ENCODE measurements at places on chromosomes 12 and 14. TPM values are rescaled to one million over a fixed set of nuclear protein-coding genes. Genes with fewer than 3 reads are reported as not detected.

PPM1H gene
- total RNA-seq, result 3.0 TPM

DNA sequence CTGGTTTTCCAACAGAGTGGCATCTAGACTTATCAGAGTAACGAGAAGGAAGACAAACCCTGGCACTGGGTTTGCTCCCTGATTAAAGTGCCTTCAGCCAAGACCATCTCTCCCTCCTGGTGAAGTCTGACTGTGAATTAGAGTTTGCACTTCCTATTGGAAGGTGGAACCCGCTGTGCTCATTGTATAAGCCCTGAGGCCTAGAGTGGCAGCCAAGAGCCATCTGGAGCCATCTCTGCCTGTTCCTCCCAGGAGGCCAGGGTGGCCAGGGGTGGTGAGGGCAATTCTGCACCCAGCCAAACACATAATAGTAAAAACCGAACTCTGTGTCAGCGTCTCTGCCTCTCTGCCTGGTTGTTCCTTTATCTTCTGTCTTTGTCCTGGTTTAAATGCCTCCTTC, 25.0 kb downstream of the MFAP5 start:
- DNase-seq, result no peak

DNA sequence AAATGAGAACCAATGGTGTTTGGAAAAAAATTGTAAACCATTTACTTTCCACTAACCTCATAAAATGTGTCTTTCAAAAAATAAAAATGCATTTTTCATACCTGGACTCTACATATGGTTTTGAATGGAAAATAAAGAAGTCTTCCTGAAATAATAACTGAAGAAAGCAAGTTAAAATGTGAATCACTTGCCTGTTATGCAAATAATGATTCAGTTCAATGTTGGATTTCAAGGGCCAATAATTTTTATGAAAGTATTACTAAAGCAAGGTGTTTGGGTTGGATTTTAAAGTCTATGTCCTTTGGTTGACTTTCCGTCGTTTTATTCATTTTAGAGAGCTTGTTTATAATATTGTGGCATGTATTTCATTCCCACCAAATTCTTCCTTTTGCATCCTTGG, 138.7 kb downstream of the CCDC91 start:
- DNase-seq, result no peak

DNA sequence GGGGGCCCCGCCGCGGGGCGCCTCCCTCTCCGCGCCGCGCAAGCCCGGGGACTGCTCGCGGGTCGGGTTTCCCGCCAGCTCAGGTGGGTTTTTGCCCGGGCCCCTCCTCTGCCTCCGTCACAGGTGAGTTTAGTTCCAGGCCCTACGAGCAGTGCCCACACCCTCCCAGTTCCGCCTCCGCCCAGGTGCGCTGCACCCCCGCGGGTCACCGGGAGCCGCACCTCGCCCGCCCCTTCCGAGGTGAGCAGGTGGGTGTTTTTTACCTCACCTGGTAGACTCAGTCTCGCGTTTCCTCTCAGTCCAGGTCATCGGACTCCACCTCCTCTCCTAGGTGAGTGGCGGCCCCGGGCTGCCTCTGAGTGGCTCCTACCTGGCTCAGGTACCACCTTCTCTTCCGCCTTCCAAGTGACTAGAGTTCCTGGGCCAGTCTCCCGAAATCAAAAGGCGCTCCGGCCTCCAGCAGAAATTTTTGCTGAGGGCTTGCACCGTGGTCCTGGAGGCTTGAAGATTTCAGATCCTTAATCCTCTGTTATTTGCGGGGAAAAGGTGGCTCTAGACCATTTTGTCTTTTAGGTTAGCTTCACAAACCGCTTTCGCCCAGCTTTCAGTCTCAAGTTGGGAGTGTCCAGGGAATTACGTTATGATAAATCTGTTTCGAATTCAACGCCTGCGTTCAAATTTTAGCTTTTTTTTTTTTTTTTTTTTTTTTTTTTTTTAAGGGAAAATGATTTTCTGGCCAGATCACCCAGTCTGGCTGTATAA, at the start of gene TMEM30B:
Gene TMEM30B, minus strand, starts transcription at position 153 of the 762 bp plus-strand sequence. CDS start 191 bp downstream, outside the sequence.
- DNase-seq, result no peak

DNA sequence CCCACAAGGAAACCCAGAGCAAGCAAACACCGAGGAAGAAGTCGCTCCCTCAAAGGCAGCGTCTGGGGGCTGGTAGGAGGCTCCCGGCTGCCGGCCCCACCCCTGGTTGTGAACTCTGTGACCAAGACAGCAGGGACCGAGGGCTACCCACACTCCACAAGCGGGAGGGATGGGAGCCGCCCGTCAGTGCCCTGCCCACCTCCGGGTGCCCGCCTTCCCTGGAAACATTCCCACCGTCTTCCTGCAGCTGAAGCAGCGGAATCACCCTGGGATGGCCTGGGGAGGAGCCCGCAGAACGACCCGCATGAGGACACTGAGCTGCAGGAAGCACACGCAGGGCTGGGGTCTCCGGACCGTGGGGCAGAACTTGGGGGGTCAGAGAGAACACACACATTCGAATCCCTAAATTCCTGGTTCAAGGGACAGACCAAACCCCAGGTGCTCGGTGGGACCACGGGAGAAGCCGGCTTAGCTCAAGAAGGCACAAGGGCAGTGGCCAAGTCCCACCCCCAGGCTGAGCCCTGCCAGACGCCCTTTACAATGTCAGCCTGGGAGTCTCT, 33.5 kb upstream of the C14orf180 start:
- no peak for DNase-seq

Measured in HT1080 (cell line).